Germinal center (tissue), 1 donor: ENCODE measurements at places on chromosomes 4 and X.

GRCh38 chr4:42497142-42497910, 100.0 kb downstream of the SHISA3 start:
- no peak for DNase-seq

- no peak for DNase-seq
These were observed 42.1 kb upstream of the ANKRD50 start for GRCh38 chr4:124754681-124755080.

- peak; percentile 92 for DNase-seq
These were observed 15.2 kb downstream of the NDUFB11 start for GRCh38 chrX:47129157-47129898.

DNA sequence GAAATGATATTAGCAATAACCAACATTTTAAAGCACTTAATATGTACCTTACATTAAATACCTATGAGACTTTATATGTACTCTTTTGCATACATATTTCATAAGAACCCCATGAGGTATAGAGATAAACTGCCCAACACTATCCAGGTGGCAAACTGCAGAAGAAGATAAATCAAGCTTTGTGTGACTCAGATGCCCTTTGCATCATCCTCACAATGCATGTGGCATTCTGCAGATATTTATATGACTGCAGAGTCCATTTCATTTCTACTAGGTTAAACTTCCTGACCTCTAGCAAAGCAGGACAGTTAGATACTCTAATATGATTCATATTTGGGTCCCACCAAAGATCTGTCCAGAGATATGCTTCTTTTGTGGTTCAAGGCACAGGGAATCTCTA, 85.6 kb upstream of the RASGEF1B start:
- no peak for DNase-seq

DNA sequence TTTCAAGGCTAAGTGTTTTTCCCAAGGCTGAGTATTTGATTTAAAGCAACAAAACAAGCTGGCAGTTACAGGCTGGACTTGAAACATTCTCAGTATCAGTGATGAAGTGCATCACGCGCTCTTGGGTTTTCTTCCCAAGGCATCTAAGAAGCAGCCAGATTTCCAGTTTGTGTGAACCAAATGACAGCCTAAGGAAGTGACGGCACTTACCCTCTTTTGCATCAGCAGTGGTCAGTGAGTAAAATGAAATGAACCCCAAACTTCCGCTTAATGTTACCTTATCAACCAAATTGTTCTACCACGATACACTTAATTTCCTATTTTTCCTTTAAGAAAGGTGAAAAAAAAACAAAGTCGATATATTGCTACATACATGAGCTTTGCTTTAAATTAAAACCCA, 15.8 kb upstream of the GYPE start:
- no peak for DNase-seq

DNA sequence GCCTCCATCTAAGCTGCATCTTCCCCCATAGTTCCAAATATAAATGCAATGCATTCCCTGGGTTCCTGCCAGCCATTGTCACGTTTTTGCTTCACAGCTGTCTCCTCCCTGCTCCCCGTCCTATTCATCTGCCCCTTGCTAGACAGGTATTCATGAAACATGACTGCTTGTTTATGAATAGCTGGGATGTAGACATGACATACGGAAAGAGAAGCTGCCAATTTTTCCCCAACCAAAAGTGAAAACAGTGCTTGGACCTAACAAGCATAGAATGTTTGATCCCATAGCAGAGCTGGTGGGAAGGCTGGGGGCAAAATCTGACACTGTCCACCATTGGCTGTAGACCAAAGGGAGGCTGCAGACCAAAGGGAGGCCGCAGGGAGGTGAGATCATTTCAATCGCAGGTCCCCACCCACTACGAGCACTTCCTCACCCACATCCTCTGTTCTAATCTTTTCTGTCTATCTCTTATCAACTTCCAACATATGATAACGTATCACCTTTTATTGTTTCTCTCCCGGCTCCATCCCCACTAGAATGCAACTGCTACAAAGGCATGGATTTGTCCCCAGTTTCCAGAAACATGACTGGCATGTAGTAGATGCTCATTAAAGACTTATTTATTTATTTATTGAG, 8.5 kb upstream of the GYG2 start:
- DNase-seq = no peak

- no peak for DNase-seq
These were observed 60.7 kb upstream of the PLAC1 start for GRCh38 chrX:134718966-134719317.

- DNase-seq = no peak
These were observed 69.3 kb downstream of the BTC start for GRCh38 chr4:74724979-74725378.

- DNase-seq = peak; percentile 47
These were observed 6.5 kb downstream of the SASH3 start for GRCh38 chrX:129786210-129786651.

GRCh38 chrX:18548996-18549395, 122.9 kb downstream of the RS1 start:
- no peak for DNase-seq

GRCh38 chrX:107725761-107726555, 49.6 kb downstream of the TSC22D3 start:
- DNase-seq = no peak

DNA sequence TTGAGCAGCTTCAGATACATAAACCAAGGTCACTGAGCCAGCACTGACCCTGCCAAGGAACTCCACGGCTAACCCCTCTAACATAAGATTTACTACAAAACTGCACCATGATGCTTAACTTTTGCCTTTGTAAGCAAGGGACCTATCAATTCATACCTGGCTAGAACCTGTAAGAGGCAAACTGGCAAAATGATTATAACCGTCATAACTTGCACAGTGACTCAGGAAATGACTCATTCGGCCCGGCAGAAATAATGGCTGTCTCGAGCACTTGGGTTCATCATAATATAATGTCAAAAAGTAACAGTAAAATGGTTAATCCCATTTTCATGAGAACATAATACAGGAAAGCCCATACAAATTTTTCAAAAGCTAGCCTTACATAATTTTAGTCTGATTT, 17.2 kb downstream of the RASGEF1B start:
- no peak for DNase-seq

- DNase-seq = no peak
These were observed 130.8 kb upstream of the BMPR1B start for GRCh38 chr4:94626942-94627341.

- DNase-seq = no peak
These were observed 174.9 kb upstream of the FRG1 start for GRCh38 chr4:189765736-189766135.

- no peak for DNase-seq
These were observed 67.1 kb downstream of the PRDM5 start for GRCh38 chr4:120855307-120856001.

DNA sequence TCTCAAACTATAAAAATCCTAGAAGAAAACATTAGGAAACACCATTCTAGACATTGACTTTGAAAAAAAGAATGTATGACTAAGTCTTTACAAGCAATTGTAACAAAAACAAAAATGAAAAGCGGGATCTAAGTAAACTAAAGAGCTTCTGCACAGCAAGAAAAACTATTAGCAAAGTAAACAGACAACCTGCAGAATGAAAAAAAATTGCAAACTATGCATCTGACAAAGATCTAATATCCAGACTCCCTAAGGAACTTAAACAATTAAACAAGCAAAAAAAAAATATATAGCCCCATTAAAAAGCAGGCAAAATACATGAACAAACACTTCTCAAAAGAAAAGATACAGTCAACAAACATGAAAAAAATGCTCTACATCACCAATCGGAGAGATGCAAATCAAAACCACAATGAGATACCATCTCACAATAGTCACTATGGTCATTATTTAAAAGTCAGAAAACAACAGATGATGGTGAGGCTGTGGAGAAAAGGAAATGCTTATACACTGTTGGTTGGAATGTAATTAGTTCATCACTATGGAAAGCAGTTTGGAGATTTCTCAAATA, 168.1 kb downstream of the EPHA5 start:
- no peak for DNase-seq

DNA sequence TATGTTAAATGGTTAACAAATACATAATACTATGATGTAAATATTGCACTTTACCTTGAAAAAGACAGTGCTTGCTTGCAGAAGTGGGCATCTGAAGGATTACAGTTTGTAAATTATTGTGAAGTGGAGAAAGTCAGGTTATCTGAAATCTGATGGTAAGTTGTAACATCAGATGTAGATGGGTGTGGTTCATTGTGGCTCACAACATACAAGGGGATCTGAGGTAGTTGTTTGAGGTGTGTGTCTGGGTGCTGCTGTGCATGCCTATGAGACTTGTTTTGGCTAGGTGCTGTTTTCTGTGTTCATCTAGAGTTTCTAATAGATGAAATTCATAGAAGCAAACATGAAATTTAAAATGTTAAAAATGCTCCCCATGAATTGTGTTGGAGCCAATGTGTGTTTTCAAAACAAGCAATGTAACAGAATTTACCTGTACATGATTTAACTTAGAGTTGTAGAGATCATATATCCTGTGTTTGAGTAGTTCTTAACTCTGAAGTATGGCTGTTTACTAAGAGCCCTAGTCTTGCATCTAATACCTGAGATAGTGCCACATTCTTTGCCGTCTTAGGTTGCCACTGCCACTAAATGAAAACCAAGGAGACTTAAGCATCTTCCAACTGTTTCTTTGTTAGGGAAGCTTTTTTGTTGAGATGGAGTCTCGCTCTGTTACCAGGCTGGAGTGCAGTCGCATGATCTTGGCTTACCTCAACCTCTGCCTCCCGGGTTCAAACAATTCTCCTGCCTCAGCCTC, 11.9 kb upstream of the NDUFC1 start:
- no peak for DNase-seq

DNA sequence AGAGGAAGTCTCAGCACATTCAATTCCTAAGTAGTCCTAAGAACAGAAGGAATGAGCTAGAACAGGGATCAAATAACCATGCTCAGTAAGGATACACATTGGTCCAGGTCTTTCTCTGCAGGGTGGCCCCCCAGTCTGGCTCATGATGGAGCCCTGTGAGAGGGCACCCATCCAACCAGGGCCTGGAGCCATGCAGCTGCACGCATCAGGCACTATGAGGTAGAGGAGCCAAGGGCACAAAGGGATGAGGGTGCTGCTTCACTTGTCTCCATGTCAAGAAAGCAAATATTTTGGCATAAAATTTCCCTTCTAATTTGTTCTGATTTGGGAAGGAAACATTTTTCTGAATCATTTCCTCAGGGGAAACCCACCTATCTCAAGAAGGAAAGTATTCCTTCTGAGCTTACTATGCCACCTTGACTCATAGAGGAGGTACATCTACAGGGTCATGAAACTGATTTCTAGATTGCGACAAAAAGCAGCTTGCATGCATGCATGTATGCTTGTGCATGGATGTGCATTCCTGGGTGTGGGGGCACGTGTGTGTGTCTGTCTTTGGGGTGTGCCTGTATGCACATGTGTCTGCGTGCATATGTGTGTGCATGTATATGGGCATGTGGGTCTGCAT, 600.3 kb downstream of the MID1IP1 start:
- DNase-seq = no peak

DNA sequence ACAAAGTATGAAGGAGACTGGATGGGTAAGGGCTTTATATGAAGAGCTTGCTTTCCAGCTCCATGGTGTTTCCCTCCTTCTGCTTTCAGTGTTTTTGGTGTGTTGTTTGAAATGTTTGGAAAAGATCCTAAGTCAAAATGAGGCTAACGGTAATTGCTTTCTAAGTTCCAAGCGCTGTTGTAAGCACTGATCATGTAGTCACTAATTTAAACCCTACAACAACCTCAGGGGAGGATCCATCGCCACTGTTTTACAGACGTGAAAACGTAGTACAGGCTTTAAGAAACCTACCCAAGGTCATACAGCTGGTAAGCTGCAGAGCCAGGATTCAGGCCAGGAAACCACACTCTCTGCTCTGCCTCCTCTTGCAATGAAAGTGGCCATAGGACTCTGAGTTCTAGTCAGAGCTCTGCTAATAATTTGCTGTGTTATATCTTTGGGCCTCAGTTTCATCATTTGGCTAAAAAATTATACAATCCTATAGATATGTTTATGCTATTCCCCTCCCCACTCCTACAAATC, 102.9 kb upstream of the PGRMC2 start:
- no peak for DNase-seq

DNA sequence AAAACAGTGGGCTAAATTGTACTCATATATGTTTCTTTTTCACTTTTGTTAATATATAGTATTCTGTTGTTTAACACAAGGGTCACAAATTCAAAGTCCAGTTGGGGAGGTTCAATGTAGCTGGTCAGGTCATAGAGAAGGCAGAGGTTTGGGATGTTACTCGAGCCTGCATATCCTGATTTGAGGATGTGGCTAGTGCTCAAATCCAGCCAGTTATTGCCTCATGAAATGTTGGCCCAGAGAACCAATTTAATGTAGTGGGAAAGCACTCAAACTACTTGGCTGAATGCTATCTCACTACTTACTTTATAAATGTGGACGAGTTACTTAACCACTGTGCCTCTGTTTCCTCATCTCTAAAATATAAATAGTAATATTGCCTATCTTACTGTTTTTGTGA, 12.5 kb downstream of the USO1 start:
- DNase-seq = no peak

GRCh38 chrX:125895518-125895917, 270.6 kb downstream of the DCAF12L2 start:
- DNase-seq = no peak

DNA sequence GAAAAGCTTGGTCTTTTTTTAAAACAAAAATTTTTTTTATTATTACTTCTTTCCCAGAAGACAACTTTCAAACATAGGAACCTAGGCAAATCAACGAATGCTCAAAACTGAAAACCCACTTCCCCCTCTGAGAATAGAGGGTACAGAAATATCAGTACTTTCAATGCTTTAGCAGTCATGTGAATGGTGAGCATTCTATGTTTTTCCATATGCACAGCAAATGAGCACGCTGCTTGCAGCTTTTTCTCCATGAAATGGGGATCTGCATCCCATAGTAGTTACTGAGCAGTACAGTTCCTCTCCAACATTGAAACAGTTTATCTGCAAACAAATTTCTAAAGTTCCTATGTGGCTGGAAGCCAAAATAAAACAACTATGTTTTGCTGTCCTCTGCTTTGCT, 108.4 kb upstream of the BMP2K start:
- peak; percentile 42 for DNase-seq

DNA sequence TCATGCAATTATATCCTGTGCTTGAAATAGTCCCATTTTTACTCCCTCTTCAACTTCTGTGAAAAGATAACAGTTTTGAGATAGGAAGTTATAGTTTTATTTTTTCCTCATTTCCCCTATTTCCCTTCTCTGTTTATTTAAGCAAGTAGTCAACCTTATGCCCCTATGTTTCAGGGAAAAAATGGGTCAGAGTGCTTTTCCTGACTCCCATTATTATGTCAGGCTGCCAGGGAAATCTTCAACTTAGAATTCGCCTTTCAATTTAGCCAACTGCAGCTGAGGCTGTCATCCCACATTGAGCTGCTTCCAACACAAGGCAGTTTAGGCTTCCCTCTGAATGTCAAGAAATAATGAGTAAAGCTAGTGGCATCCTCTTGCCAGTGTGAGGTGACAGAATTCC, 42.3 kb downstream of the NXT2 start:
- no peak for DNase-seq

GRCh38 chrX:19897091-19897490, 9.7 kb upstream of the SH3KBP1 start:
- no peak for DNase-seq

- no peak for DNase-seq
These were observed 144.2 kb downstream of the KLHL4 start for GRCh38 chrX:87661761-87662160.

- DNase-seq = no peak
These were observed 2384.1 kb downstream of the PCDH7 start for GRCh38 chr4:33104273-33104672.

GRCh38 chr4:156663663-156664062, 307.9 kb downstream of the PDGFC start:
- no peak for DNase-seq
